ENCODE measurements at places on chromosomes 13 and 19. TPM values are rescaled to one million over a fixed set of nuclear protein-coding genes. Genes with fewer than 3 reads are reported as not detected.

The SLC8A2 gene
- 0.49 TPM for total RNA-seq

DNA sequence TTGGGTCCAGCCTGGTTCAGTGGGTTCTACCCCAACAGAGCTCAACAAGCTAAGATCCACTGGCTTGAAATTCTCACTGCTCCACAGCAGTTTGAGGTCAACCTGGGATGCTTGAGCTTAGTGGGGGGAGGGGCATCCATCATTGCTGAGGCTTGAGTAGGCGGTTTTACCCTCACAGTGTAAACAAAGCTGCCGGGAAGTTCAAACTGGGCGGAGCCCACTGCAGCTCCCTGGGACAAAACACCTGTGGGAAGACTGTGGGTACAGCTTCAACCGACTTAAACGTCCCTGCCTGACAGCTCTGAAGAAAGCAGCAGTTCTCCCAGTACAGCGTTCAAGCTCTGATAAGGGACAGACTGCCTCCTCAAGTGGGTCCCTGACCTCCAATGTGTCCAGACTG, 1161.9 kb downstream of the UQCRFS1 start:
- DNase-seq, result no peak

The ZNF442 gene
- 2.2 TPM for total RNA-seq

- DNase-seq, result no peak
Measured at GRCh38 chr19:1214862-1215731, 9.5 kb downstream of the STK11 start.

- no peak for DNase-seq
Measured at GRCh38 chr19:38352611-38353010, 17.0 kb downstream of the CATSPERG start.

The GPR42 gene
- not detected for total RNA-seq

Measured in vagina (tissue), 2 donors.